ENCODE measurements at places on chromosomes 16 and 17. TPM values are rescaled to one million over a fixed set of nuclear protein-coding genes. Genes with fewer than 3 reads are reported as not detected.

The DOC2A gene
- total RNA-seq = not detected

The ZNF821 gene
- total RNA-seq = 6.0 TPM

The ZNF629 gene
- 29.8 TPM for total RNA-seq

The CALB2 gene
- not detected for total RNA-seq

The WFDC1 gene
- 0.43 TPM for total RNA-seq

The KRT31 gene
- 0.08 TPM for total RNA-seq

The PITPNM3 gene
- total RNA-seq = 39.7 TPM

The CHST4 gene
- total RNA-seq = 0.61 TPM

The CDH1 gene
- not detected for total RNA-seq

The C17orf107 gene
- total RNA-seq = 0.20 TPM

The LRRC75A gene
- total RNA-seq = 3.7 TPM

- peak; percentile 61 for DNase-seq
Observed at GRCh38 chr17:80195671-80196529, 24.2 kb downstream of the SGSH start.

GRCh38 chr17:42407289-42407836 lies 15.7 kb downstream of the CAVIN1 start:
- DNase-seq = peak; percentile 75

DNA sequence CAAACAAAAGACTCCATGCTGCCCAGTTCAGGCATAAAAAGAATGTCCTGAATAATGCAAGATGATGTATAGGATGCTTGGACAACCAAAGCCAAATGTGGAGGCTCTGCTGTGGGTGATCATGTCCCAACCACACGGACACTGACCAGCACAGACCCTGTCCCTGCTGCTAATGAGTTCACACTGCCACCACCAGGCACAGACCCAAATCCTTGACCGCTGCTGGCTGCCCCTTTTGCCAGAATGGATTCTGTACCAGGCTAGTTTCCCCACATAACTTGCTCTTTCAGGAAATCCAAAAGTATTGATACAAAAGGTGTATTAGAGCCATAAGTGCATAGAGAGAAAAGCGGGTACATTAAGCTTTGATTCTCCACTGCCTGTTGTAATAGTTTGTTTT lies 60.9 kb downstream of the XYLT1 start:
- no peak for DNase-seq

- peak; percentile 74 for DNase-seq
Observed at GRCh38 chr17:78304549-78305037, 55.3 kb downstream of the SOCS3 start.

GRCh38 chr17:74746922-74747321 lies 1.5 kb upstream of the NHERF1 start:
- DNase-seq = no peak

DNA sequence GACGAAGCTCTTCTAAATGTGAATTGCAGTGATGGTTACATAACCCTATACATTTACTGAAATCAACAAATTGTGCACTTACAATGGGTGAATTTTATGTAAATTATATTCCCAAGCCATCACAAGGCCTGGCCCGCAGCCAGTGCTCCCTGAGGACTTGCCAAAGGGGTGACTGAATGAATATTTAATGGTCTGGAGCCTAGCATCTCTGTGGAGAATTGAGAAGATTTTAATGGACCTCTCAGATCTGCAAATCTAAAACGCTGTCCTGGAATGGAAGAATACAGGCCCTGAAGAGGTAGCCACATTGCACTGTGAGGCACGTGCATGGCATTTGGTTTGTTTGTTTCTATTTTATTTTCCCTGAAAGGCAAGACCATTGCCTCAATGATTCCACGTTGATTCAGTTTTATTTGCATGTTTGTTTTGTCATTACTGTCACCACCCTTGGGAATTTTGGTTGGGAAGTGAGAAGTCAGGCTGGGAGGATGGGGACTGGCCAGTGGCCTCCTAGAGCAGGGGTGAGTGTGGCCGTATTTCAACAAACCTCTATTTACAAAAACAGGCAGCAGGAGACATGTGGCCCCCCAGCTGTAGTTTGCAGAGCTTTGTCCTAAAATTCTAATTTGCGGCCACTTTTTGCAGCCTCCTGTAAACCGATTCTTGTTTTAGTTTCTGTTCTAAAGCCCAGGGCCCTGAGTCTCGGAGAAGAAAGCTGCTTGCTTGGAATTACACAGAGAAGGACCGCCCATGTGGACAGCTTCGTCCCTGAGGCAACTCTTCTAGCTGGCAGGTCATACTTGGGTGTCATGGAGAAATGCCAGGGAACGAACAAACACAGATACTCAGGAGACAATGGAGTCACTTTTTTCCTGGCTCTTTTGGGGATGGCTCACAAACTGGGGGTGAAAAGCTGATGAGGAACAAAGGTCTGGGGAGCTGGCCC lies 40.5 kb upstream of the GCSH start:
- DNase-seq = no peak

GRCh38 chr17:27290916-27291598 lies 2.9 kb upstream of the WSB1 start:
- peak; percentile 54 for DNase-seq

GRCh38 chr17:74430385-74430705 lies 1.5 kb upstream of the GPRC5C start:
- no peak for DNase-seq

GRCh38 chr17:13584701-13585080 lies 17.0 kb downstream of the HS3ST3A1 start:
- DNase-seq = no peak

- DNase-seq = no peak
Observed at GRCh38 chr17:35051183-35051578, 12.3 kb downstream of the RFFL start.

DNA sequence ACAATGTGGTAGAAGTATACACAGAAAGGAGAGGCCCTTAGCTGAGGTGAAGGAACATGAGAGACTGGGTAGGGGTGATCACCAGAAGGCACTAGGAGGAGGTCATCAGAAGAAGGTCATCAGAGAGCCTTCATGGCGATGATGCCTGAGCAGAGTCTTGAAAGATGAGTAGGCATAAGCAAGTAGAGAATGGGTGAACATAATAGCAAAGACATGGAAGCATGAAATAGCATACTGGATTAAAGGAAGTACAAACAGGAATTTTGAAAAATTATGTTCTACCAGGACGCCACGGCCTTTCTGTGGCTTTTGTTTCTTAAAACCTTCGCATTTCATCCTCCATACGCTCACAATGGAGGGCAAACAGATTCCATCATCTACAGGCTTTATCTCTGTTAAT lies 2.9 kb downstream of the IKZF3 start:
- no peak for DNase-seq

- no peak for DNase-seq
Observed at GRCh38 chr17:10067446-10068143, 130.8 kb downstream of the GAS7 start.

Data from SJCRH30 (cell line).